ENCODE measurements at places on chromosomes 6 and 20.
A peak's percentile ranks its signal among the peaks of the same experiment; 100 is the strongest.

DNA sequence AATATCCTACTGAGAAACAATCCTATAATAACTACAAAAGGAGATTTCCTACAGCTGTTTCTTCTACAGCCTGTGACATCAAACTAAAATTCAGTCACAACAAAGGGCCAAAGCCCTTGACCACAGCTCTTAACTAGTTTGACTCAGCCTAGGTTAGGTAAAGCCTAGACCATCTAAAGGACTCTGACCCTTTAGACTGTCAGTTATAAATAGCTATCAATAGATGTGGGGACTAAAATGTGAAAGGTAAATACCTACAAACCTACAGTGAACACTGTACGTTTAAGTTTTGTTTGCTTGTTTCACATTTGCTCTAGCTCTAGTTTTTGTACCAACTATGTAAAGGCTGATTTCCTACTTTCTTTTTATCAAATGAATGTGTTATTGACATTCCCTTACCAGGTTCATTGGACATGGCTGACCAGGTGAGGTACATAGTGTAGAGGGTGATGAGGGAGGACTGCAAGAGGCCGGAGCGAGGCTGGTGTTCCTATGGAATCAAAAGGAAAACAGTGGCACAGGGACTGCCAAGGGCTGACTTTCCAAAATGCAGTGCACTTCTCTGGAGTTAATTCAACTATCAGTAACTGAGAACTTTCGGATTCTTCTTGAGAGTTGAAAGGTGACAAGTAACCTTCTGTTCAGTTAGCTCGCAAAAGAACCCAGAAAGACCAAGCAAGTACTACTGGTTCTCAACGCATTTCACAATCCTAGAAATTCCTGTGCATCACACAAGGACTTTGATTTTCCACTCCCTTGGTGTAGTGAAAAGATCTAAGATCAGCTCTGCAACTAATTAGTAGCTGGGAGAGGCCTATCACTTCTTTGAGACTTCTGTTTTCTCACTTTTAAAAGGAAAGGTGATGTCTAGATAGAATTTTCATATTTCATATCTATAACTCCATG, 17.2 kb downstream of the SERINC3 start:
- DNase-seq: no peak
- peaks cover 72% of the 10 kb centered on the region for H3K36me3 ChIP-seq
- H3K4me3 ChIP-seq: no peak overlapping the region
- H3K27me3 ChIP-seq: no peaks in the 10 kb centered on the region
- H3K4me1 ChIP-seq: no peaks in the 10 kb centered on the region
- H3K27ac ChIP-seq: no peak overlapping the region

- no peaks in the 10 kb centered on the region for H3K27me3 ChIP-seq
- H3K27ac ChIP-seq: no peak overlapping the region
- no peak for DNase-seq
- H3K4me1 ChIP-seq: peaks cover 1% of the 10 kb centered on the region
- peaks cover 15% of the 10 kb centered on the region for H3K36me3 ChIP-seq
These were observed 11.7 kb downstream of the C20orf96 start for GRCh38 chr20:278607-279571.

DNA sequence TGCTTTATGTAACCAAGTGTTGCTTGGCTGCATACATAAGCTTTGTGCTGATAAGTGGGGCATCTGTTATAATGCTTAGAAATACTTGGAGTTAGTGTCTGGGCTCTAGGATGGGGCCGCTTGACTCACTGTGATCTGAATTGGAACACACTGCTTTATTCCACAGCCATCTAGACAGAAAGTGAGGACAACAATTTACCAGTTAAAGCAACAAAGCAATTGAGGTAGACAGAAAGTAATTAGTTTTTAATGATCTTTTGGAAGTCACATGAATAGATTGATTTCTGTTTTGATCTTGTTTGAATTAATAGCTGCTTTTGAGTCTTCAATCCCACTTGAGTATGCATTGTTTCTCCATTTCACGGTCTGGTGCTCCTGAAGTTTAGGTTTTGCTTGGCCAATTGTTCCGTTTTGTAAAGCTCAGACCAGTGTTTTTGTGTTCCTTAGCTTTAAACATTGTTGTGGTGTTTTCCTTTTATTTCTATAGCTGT, 157.5 kb downstream of the TRMT11 start:
- H3K27me3 ChIP-seq: no peaks in the 10 kb centered on the region
- no peaks in the 10 kb centered on the region for H3K4me1 ChIP-seq

DNA sequence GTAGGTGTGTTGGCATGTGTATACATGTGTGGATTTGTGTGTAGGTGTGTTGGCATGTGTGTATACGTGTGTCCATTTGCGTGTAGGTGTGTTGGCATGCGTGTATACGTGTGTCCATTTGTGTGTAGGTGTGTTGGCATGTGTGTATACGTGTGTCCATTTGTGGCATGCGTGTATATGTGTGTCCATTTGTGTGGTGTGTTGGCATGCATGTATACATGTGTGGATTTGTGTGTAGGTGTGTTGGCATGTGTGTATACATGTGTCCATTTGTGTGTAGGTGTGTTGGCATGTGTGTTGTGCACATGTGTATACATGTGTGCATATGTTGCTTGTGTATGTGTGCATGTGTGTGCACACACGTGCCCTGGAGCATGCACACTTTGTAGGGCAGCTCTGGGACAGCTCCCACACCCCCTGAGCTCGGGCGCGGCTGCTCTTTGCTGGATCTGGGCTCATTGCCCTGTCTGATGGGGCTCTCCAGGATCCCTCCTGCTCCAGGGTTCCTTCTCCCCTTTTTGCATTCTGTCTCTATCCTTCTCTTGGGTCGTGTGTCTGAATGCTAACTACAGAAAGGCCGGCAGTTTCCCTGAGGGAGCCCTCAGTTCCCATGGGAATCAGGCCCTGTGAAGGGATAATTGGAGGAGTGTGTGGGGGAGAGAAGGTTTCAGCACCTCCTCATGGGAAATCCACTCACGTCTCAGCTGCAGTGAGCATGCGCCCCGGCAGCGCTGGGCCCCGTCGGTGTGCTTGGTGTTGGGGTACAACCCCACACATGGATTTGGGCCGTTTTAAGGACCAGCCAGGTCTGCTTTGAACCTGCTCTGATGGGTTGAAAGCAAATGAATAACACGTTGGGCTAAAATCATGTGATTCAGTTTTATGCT, 102.0 kb downstream of the ERMARD start:
- H3K27ac ChIP-seq: no peak overlapping the region
- H3K4me3 ChIP-seq: no peak overlapping the region
- no peaks in the 10 kb centered on the region for H3K4me1 ChIP-seq
- no peaks in the 10 kb centered on the region for H3K27me3 ChIP-seq

DNA sequence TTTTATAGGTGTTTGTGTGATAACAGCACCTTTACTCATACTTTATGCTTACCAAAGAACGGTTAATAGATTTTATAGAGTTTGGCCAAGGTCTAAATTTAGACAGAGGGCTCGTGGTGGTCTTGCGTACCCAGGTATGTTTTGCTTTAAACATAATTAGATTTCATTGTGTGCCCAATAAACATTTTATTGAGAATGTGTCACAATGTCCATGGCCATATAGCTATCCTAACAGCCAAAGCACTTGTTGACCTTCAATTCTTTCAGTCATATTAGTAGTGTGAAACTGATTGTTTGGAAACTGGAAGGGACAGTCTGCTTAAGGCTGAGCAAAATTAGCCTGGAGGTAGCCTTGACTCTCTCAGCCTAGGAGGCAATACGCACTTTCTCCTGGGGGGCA, 48.3 kb upstream of the HDGFL1 start:
- no peak overlapping the region for H3K27ac ChIP-seq
- H3K4me3 ChIP-seq: no peak overlapping the region
- H3K27me3 ChIP-seq: no peaks in the 10 kb centered on the region
- no peak for DNase-seq
- H3K36me3 ChIP-seq: no peaks in the 10 kb centered on the region
- H3K4me1 ChIP-seq: no peaks in the 10 kb centered on the region

DNA sequence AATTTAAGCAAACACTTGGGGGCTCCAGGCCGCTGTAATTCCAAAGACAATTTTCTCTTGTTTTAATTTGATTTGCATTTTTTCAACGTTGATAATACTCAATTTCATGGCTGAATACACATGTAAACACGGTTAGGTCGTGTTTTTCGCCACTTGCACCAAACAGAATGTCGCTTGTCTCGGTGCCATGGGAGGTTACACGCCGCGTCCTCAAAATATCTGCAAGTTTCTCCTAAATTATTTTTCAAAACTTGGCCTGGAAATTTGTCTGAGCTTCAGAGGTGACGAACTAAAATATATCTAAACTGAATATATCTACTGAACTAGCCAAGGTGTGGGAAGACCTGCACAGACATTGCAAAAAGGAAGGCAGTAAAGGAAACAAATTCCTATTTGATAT, 15.0 kb downstream of the FOXA2 start:
- no peaks in the 10 kb centered on the region for H3K4me1 ChIP-seq
- no peak for DNase-seq
- H3K36me3 ChIP-seq: no peaks in the 10 kb centered on the region
- no peak overlapping the region for H3K4me3 ChIP-seq
- peaks cover 51% of the 10 kb centered on the region for H3K27me3 ChIP-seq

DNA sequence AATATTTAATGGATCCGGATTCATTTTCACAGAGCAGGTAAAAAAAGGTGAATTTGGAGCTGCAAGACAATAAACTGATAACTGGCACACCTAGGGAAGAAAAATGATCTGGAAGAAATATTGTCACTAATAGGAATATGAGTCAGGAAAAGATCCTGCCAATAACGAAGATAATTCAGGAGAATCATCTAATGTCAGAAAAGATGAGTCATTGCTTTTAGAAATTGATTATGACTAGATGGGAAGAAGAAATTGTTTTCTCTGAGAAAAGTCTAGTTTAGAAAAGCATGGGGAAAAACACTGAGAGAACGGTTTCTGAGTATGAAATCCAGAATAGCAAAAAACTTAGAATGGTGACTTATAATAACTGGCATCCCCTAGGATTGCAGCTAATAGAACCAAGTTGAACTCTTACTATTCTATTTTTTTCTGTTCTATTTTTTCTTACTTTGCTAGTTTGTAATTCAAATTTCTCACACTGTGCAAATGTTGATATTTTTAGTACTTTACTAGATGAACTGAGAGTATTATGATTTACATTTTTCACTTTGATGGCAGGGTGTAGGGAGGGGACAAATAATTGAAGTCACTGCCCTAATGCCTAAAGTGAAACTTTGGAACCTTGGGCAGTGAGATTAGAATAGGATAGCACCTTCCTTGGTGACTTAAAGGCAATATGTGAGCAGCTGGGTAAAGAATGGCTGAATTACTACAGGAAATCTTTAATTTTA, 38.2 kb upstream of the SUPT3H start:
- H3K4me1 ChIP-seq: peaks cover 24% of the 10 kb centered on the region
- DNase-seq: no peak
- H3K27ac ChIP-seq: no peak overlapping the region
- peaks cover 32% of the 10 kb centered on the region for H3K27me3 ChIP-seq

DNA sequence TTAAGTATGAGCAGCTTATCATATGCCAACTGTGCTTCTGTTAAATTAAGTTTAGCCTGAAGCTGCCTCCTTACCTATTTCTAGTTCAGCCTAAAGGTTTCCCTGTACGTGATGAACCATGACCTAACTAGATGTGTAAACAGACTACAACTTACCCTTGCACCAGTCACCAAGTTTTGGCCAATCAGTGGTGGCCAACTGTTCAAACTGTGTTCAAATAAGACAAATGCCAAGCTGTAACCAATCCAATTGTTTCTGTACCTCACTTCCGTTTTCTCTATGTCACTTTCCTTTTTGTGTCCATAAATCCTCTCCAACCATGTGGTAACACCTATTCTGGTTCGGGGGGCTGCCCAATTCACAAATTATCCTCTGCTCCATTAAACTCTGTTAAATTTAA, 6.0 kb upstream of the SLC2A10 start:
- H3K36me3 ChIP-seq: no peaks in the 10 kb centered on the region
- no peak overlapping the region for H3K27ac ChIP-seq
- no peak for DNase-seq
- peaks cover 40% of the 10 kb centered on the region for H3K27me3 ChIP-seq
- H3K4me3 ChIP-seq: no peak overlapping the region

- no peaks in the 10 kb centered on the region for H3K27me3 ChIP-seq
- DNase-seq: no peak
- no peak overlapping the region for H3K27ac ChIP-seq
- no peak overlapping the region for H3K4me3 ChIP-seq
- peaks cover 9% of the 10 kb centered on the region for H3K36me3 ChIP-seq
These were observed 267.4 kb upstream of the TAB2 start for GRCh38 chr6:149050160-149050559.

GRCh38 chr6:160226118-160226591, 32.5 kb downstream of the SLC22A2 start:
- H3K4me1 ChIP-seq: no peaks in the 10 kb centered on the region
- no peak for DNase-seq
- H3K36me3 ChIP-seq: no peaks in the 10 kb centered on the region
- H3K27ac ChIP-seq: no peak overlapping the region
- H3K27me3 ChIP-seq: peaks cover 4% of the 10 kb centered on the region
- H3K4me3 ChIP-seq: no peak overlapping the region

DNA sequence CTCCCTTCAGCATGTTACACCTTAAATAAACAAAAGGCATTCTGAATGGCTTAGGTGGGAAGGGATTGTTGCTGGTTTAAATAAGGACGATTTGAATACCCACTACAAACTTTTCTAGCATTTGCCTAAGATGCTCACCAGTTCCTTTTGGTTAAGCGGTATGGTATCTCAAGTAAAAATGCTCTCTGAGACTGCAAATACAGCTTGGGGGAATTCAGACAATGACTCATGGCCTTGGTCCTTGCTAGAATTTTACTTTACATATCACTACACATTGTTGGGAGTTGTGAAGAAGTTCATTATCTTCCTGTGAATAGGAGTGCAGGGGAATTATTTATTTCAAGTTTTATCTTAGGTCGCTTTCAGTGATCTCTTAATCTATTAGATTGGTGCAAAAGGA, 670.7 kb downstream of the UTRN start:
- H3K27ac ChIP-seq: no peak overlapping the region
- DNase-seq: no peak
- peaks cover 3% of the 10 kb centered on the region for H3K27me3 ChIP-seq
- no peaks in the 10 kb centered on the region for H3K36me3 ChIP-seq
- no peaks in the 10 kb centered on the region for H3K4me1 ChIP-seq

DNA sequence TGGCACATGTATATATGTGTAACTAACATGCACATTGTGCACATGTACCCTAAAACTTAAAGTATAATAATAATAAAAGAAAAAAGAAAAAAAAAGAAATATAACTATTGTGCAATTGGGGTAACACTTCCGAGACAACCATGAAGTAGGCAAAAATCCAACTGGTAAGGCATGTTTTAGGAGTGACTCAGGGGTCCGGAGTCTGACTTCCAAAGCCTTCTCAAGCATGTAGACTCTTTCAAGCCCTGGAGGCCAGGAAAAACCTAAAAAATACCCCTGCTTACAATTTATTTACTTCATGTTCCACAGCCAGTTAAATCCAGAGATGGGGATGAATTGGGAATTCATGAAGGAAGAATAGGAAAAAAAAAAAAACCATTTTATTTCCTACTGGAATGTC, 161.3 kb upstream of the PHACTR1 start:
- H3K27me3 ChIP-seq: peaks cover 4% of the 10 kb centered on the region
- H3K4me3 ChIP-seq: no peak overlapping the region
- H3K27ac ChIP-seq: no peak overlapping the region
- DNase-seq: no peak

DNA sequence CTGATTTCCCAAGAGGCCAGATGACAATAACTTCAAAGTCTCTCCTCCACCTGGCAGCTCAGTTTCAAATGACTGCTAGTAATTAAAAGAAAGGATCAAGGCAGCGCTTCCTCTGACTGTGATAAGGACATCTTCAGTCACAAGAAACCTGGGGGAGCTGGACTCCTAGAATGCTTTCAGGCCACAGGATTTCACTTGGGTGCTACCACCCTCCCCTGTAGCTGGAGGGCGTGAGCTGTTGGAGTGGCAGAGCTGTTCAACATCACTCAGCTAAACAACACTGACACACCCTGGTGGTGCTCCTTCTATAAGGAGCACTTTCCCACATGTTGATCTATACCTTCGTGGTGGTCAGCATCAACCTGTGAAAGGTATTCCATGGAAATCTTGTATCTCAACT, 2.2 kb upstream of the CNR1 start:
- peaks cover 33% of the 10 kb centered on the region for H3K4me1 ChIP-seq
- no peak overlapping the region for H3K27ac ChIP-seq
- DNase-seq: no peak
- H3K27me3 ChIP-seq: peaks cover 15% of the 10 kb centered on the region
- H3K4me3 ChIP-seq: peak overlapping the region; percentile 19
